Panc1 (cell line): ENCODE measurements at places on chromosomes 12 and 14.

- no peak for DNase-seq
Measured at GRCh38 chr12:8958066-8958465, 8.6 kb upstream of the M6PR start.

DNA sequence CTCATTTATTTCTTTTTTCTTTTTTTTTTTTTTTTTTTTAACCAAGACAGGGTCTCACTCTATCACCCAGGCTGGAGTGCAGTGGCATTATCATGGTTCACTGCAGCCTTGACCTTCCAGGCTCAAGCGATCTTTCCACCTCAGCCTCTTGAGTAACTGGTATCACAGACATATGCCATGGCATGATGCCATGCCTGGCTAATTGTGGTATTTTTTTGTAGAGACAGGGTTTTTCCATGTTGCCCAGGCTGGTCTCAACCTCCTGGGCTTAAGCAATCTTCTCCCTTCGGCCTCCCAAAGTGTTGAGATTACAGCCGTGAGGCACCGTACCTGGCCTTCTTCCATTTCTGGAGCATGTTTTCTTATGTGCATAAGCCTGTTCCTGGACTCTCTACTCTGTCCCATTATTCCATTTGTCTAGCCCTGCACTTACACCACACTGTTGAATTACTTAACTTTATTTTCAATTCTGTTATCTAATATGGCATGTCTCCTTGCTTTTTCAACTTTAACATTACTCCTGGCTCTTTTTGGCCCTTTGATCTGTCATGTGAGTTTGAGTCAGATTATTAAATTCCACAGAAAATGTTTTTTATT is 47.9 kb upstream of the PTGDR start:
- no peak for DNase-seq

DNA sequence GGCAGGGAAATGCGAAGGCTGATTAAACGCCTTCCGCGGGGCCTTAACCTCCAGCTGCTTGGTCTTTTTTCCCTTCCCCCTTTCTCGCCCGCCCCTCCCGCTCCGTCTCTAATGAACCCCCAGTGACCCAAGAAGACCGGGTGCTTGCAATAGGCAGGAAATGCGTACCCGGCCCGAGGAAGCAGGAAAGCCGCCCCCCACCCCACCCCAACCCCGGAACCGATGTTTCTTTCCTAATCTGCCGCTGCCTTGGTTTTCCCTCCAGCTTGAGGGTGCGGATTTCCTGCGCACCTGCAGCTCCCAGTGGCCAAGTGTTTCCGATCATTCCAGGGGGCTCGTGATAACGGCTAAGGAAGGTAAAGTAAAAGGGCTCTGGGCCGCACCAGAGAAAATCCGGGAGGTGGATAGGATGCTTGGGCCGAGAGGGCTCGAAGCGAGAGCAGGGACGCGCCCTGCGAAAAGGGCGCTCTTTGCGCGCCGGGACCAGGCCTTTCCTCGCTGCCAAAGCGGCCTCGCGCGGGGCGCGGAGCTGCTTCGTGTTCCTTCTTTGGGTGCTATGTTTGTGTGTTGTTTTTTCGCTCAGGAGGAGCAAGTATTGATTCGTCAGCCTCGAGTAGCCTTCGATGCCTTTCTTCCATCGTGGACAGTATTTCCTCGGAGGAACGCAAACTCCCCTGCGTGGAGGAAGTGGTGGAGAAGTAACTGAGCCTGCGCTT is 983 bp downstream of the MYF6 start:
- no peak for DNase-seq

- DNase-seq: no peak
Measured at GRCh38 chr14:59474172-59474571, 9.0 kb upstream of the GPR135 start.

- no peak for DNase-seq
Measured at GRCh38 chr12:132115500-132115899, 28.6 kb downstream of the DDX51 start.

DNA sequence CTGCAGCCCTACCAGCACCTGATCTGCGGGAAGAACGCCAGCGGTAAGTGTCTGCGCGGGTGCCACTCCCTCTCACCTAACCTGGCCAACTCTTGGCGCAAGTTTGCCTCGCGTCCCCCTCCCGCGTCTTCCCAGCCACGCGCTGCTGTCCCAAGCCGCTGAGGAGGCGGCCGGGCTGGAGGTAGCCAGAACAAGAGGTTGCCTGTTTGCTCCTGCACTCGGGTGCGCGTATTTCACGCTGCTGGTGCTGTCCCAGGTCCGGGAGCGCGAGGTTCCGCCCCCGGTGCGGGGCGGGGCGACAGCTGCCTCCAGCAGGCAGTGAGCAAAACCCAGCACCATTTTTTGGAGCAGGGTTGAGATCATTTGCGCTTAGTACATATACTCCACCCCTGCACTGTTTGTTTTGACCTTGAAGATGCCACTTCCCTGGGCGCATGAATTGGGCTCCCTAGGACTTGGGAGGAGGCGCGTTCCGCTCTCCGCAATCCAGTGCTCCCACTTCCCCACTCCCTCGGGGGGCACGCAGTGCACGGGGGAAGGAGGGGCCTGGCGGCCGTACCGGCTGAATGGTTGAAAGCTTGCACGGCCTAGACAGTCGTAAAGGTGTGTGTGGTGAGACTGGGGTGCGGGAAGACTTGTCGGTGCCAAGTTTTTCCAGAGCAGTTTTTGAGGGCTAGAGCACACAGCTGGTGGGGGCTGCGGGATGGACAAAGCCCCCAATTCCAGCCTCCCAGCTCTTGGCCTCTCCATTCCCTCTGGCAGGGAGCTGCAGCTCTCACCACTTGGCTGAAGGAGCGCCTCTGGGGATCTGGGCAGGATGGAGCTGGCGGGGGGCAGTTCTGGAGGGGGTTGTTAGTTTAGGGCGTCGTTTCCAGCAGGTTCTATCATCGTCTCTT is 226.9 kb upstream of the CRY1 start:
- no peak for DNase-seq

- DNase-seq: no peak
Measured at GRCh38 chr12:115960868-115961802, 316.4 kb downstream of the MED13L start.

GRCh38 chr12:103392722-103393121 is 103.0 kb downstream of the C12orf42 start:
- DNase-seq: no peak

GRCh38 chr12:103809154-103809553 is 31.9 kb downstream of the NT5DC3 start:
- no peak for DNase-seq

- DNase-seq: no peak
Measured at GRCh38 chr12:63495974-63496373, 172.3 kb downstream of the DPY19L2 start.

GRCh38 chr12:63808631-63809030 is 28.9 kb downstream of the RXYLT1 start:
- DNase-seq: no peak

GRCh38 chr14:102672410-102672960 is 80.0 kb downstream of the RCOR1 start:
- no peak for DNase-seq

GRCh38 chr14:104393898-104394381 is 185.6 kb upstream of the C14orf180 start:
- DNase-seq: no peak

- no peak for DNase-seq
Measured at GRCh38 chr12:53214687-53215455, 7.8 kb upstream of the ITGB7 start.

DNA sequence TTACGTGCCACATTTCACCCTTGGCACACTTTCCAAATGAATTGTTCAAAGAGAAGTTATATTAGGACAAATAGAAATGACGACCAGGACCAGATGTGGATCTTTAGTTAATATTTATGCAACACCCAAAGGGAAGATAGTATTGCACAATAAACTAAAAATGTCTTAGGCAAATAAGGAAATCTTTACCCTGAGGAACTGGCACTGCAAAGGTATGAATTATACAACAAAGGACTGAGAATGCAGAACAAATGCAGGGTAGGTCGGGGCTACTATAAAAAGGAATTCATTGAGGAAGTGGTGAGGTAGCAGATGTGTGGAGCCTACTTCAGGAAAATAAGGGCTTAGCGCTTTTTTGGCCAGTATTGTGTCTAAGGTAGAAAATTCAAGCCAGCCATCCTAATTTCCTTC is 3.9 kb upstream of the TMTC2 start:
- DNase-seq: no peak

GRCh38 chr14:23640524-23641141 is 4.5 kb downstream of the DHRS2 start:
- DNase-seq: no peak

DNA sequence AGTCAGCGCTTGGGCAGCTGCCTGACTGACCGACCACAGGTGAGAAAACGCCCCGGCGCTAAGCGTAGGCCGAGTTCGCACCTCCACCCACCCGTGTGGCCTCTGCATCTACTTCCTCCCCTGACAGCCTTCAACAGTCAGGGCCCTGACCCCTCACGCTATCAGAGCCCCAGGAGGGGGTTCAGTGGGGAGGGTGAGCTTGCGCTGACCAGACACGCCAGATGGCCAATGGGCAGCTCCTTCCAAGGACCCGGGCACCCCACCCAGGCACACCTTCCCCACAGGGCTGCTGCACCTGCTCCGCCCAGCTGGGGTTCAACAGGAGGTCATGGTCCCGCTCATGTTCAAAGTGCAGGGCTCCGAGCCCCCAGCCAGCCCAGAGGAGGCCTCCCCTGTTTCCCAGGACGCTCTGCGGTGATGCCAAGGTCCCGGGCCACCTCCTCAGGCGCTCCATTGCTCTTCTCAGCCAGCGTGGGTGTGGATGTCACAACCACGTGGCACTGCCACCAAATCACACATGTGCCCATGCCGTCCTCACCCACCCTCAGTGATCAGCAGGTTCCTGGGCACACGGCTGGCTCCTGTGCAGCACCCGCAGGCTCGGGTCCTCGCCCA is 48.7 kb upstream of the BCL11B start:
- no peak for DNase-seq

GRCh38 chr12:130117701-130118100 is 44.6 kb upstream of the FZD10 start:
- no peak for DNase-seq

DNA sequence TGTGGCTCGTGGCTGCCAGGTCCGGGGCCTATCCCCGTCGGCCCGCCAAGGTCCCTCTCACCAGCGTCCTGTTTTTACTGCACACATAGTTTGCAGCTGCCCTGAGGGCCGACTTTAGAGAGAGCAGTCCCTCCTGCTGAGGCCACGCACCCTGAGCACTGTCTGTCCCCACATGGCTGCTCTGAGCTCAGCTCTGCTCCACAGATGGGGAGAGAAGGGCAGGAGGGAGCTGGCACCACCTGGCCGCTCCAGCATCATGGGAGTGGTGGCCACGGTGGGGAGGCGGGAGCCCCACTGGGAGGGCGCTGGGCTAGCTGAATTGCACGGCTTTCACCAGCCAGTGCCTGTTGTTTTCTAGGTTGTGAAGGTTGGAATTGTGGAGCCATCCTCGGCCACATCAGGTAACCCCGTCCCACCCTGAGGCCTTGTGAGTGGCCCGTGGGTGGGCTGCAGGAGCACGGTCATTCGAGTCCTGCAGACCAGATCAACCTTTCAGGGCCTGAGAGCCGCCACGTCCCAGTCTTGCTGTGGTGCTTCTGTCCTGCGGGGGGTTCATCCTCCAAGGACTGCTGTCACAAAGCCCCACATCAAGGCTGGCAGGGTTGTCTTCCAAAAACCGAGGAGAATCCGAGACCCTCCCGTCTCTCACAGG is 7.4 kb upstream of the TEX22 start:
- DNase-seq: no peak

- DNase-seq: no peak
Measured at GRCh38 chr12:29086325-29087271, 62.5 kb upstream of the FAR2 start.

GRCh38 chr12:30845676-30846075 is 80.9 kb upstream of the TSPAN11 start:
- no peak for DNase-seq

GRCh38 chr12:126953365-126953889 is 1313.5 kb upstream of the TMEM132C start:
- no peak for DNase-seq

- no peak for DNase-seq
Measured at GRCh38 chr12:67068761-67069450, 200.3 kb upstream of the CAND1 start.

DNA sequence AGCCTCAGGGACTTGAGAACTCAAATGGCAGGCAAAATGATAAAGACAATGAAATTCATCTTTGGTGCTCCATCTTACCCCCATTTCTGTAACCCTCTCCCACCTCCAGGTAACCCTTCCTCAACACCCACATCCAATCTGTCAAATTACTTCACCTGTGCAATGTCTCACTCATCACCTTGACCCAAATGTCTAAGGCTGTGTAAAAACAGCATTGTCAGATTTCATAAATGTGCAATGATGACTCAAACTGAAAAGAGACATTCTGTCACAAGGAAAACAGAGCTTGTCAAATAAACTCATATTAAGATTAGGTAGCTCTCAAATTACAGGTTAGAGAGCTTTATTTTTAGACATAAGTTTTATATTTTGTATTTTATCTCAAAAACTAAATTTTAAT is 19.9 kb upstream of the COCH start:
- DNase-seq: no peak

- no peak for DNase-seq
Measured at GRCh38 chr14:24309538-24310264, at the start of gene LTB4R2. Gene LTB4R2 (plus strand): TSS chr14:24310140. CDS start chr14:24310665, 525 bp downstream.

- no peak for DNase-seq
Measured at GRCh38 chr14:75944607-75945241, 37.1 kb downstream of the TGFB3 start.

DNA sequence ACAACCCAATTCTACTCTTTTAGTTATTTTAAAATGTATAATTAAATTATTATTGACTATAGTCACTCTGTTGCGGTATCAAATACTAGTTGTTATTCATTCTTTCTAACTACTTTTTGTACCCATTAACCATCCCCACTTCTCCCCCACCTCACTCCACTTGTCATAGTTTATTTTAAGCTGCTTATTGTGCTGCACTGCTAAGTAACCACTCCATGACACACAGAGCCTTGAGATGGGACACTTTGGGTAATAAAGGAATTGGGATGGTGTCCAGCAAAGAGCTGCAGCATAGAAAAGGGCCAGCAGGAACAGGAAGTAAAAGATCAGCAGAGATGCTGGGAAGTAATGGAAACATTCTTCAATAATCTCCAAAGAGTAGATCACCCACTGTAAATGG is 123.0 kb downstream of the RPS29 start:
- no peak for DNase-seq

GRCh38 chr12:2397356-2398045 is 344.7 kb downstream of the CACNA1C start:
- DNase-seq: no peak

GRCh38 chr12:112322441-112322840 is 59.8 kb downstream of the HECTD4 start:
- no peak for DNase-seq

GRCh38 chr12:72230589-72230988 is 41.6 kb upstream of the TRHDE start:
- DNase-seq: no peak

- DNase-seq: no peak
Measured at GRCh38 chr12:125892276-125892675, 827.0 kb downstream of the AACS start.

GRCh38 chr12:111780615-111781014 is 13.9 kb downstream of the ALDH2 start:
- no peak for DNase-seq

DNA sequence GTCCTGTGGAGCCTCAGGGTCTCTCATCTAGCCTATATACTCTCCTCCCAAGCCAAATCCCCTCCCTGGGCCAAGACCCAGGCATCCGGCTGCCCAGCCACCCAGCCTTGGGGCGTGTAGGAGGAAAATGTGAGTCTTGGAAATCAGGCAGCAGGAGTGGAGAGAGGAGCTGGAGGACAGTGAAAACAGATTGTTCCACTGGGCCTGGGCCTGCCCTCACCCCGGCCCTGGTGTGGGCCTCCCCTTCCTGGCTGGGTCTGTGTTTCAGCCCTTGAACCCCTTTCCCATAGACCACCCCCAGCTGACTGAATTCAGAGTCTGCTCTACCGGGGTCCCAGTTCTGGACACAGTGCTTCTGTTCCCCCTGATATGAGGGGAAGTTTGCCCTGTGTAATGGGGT is 6.7 kb downstream of the ITGA5 start:
- DNase-seq: no peak
